Progenitor cell of endocrine pancreas (in vitro differentiated cells): ENCODE measurements at places on chromosomes 11 and 22.

GRCh38 chr22:28783786-28784671 is 11.5 kb downstream of the CCDC117 start:
- no peak for DNase-seq

DNA sequence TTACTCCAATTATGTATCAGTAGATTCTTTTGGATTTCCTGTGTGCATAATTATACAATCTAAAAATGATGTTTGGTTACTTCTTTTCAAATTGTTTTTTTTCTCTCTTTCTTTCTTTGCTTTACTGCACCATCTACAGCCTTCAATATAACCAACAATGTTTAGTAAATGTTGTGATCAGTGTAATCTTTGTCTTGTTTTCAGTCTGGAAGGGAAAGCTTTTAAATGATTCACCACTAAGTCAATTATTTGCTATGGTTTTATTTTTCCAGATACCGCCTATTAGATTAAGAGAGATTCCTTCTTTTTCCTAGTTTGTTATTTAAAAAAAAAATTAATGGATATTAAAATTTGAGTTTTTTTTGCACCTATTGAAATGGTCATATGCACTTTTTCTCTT is 29.8 kb upstream of the ABTB2 start:
- DNase-seq = no peak

GRCh38 chr11:86292912-86293616 is 9.0 kb upstream of the HIKESHI start:
- DNase-seq = no peak

DNA sequence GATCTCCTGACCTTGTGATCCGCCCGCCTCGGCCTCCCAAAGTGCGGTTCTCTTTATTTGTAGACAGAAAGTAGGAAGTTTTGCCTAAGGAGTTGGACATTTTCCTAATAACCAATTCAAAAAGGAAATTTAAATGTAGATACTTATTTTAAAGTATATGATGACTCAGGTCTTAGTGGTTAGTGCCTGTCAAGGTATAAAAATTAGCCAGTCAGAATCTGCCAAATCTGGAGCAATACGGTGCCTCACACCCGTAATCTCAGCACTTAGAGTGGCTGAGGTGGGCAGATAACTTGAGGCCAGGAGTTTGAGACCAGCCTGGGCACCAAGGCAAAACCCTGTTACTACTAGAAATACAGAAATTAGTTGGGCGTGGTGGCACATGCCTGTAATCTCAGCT is 86.7 kb upstream of the RASSF10 start:
- no peak for DNase-seq

GRCh38 chr11:69452206-69452987 is 29.1 kb upstream of the LINC01488 start:
- DNase-seq = no peak

DNA sequence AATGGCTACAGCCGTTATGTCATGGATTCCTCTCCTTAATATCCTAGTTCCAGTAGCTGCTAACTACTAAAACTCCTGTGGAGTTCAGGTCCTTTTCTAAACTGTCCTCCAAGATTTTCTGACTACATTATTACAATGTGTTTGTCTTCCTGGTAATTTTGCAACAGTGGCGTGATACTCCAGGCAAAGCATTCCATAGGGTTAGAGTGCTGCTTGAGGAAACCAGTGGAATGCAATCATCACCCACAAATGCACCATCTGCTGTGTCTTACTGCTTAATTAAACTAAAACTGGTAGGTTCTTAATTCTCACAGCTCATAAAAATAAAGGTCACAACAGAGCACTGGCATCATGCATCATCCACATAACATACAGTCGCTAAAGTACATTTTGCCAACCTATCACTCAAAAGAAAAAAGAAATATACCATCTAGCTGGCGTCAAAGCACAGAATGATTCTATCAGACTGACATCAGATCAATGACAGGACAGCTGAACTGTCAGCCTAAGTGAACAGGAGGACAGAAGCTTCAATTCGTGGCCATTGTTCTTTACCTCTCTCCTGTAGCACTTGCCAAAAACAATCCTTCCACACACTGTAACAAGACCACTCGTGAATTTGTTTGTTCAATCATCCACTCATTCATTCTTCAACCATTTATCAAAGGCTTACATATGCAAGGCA is 182.5 kb downstream of the CADM1 start:
- DNase-seq = no peak

- no peak for DNase-seq
These were observed 45.8 kb downstream of the PC start for GRCh38 chr11:66912361-66912760.

DNA sequence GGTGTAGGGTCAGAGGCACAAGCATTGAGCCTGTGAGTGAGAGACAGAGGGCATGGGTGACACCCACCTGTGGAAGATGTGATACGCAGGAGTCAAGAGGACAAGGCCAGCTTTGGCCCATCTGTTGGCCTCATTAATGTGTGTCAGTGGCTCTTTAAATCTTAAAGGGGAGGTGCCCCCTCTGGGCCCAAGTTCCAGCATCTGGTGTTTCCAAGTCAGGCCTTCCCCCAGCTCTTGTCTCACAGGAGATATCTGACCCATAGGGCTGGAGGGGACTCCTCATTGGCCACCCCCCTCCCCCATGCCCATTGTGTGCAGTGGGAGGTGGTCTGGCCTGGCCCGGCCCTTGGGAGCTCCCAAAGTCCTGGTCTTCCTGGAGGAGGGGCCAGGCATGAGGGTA is 8.9 kb downstream of the KCNK7 start:
- DNase-seq = no peak

- DNase-seq = no peak
These were observed 7.1 kb upstream of the TPST2 start for GRCh38 chr22:26597026-26597425.

- no peak for DNase-seq
These were observed 1.1 kb upstream of the SHISA8 start for GRCh38 chr22:41915786-41916493.

- no peak for DNase-seq
These were observed 33.3 kb downstream of the HIRA start for GRCh38 chr22:19398206-19398605.

DNA sequence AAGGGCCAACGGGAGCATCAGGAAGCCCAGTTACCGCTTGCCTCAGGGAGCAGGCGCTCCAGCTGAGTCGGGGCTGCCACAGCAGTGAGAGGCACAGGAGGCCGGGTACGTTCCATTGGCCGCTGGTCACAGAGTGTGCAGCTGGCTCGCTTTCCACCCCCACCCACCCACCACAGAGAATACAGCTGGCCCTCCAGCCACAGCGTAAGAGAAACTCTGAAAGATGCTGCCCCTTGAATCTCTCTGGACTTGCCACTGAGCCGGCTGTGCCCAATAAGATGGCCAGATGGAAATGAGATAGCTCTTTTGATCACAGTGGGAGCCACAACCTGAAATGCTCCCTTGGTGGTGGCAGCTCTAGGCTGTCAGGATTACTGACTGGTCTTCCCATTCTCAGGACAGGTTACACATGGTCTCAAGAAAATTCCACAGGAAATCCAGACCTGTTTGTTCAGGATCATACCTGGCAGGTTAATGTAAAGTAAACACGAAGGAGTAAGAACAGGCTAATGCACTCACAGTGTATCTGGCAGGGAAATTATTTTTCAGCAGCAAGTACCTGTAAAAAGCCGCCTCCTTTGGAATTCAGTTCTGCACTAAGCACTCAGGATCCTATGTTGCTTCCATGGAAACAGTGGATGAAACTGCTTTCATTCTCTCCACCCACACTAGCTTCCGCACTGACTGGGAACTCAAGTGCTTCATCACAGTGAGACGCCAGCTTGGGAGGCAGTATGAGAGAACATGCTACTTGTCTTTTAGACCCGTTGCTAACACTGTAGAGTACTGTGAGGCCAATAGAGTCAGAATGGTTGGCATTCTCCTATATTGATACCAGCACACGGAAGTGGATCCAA is 16.5 kb downstream of the SIAE start:
- no peak for DNase-seq

DNA sequence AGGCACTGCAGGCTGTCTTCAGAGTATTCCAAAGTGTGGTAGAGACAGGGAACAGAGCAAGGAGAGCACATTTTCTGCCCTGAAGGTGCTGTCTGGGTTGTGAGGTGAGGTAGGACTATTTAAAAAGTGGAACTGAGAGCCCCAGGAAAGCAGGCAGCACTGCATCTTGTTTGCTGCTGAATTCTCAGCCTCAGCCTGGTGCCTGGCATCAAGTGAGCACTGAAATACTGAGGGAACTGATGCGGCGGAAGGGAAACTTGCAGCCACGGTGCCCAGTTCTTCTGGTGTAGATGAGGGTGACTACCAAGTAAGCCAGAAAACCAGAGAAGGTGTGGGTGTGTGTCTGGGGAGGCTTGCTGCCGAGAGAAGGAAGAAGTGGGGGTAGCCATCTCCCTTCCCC is 59.5 kb downstream of the TNRC6B start:
- DNase-seq = no peak

DNA sequence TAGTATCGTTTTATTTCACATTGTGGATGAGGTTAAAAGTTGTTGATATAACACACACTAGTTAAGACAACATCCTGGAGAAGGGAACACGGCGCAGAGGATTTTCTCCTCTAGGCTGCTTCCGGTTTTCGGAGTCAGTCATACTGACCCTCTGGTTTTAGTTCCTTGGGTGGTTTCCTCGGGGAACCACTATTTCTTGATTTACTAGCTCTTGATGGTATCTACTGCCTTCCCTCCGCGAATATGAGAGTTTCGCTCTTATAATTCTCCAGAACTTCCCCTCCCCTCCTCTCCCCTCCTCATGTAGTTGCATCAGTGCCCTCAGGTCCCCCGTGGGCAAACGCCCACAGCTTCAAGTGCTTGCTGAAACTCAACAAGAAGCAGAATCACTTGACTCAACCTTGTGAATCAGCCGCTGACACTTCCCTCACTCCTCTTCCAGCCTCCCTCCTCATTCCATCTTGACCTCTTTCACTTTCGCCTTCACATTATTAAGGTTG is 15.9 kb upstream of the APOBEC3A start:
- DNase-seq = no peak

- DNase-seq = no peak
These were observed 36.9 kb upstream of the MAPK1 start for GRCh38 chr22:21904250-21904789.

- no peak for DNase-seq
These were observed 629 bp downstream of the ATP5MG start for GRCh38 chr11:118401880-118402590.

GRCh38 chr22:20987375-20987774 is 5.3 kb downstream of the LZTR1 start:
- no peak for DNase-seq

GRCh38 chr22:40627612-40628011 is 8.9 kb downstream of the MRTFA start:
- DNase-seq = no peak

GRCh38 chr22:47100646-47101200 is 338.3 kb downstream of the TBC1D22A start:
- DNase-seq = no peak

DNA sequence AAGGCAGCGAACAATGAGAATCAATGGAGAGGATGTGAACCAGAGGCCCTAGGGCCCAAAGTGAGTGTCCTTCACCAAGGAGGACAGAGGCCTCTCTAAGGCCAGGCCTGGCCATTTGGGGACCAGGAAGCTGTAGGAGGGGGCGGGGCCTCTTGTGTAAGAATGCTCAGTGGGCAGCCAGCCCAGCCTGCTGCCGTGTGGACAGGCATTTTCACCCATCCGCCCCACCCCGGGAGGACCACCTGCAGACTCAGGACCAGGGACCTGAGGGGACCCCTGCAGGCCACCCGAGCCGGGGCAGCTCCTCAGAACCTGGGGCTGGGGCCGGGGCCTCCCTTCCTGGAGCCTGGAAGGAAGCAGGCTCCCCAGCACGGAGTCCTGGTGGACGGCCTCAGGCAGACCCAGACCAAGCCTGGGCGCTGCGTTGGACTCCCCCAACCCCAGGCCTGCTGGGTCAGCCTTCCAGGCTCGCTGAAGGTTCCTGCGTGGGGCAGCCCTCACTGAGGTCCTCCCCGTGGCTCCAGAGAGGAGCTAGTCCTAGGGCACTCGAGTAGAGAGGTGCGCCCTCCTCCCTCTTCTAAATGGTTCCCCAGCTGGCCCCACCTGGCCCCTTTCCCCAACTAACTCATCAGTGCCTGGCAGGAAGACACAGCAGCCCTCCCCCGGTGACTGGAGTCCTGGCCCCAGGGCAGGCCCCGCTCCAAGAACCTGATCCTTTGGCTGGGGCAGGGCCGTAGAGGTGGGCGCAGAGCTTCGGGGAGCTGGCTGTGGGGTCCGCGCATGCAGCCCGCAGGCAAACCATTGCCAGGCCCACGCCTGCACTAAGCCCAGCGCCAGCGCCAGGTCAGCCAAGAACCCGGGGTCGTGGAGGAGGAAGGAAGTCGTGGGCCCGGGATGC is 1.5 kb upstream of the TRABD start:
- DNase-seq = no peak

DNA sequence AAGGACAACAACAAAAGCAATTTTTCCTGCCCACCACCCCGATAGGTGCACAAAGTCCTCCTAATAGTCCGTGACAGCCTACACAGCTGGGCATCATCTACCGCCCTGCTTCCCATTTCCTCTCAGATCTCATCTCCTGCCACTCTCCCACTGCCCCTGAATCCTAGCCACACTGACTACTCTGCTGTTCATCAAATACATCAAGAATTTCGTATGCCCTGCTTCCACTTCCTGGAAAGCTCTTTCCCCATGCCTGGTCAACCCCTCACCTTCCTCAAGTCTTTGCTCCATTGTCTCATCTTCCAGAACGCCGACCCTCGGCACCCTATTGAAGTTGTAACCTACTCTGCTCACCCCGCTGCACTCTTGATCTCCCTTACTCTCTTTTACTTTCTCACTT is 320.1 kb downstream of the OPCML start:
- DNase-seq = no peak

- DNase-seq = no peak
These were observed 258.1 kb downstream of the C11orf87 start for GRCh38 chr11:109680127-109680526.

- no peak for DNase-seq
These were observed 271.5 kb upstream of the SESN3 start for GRCh38 chr11:95502522-95502921.

DNA sequence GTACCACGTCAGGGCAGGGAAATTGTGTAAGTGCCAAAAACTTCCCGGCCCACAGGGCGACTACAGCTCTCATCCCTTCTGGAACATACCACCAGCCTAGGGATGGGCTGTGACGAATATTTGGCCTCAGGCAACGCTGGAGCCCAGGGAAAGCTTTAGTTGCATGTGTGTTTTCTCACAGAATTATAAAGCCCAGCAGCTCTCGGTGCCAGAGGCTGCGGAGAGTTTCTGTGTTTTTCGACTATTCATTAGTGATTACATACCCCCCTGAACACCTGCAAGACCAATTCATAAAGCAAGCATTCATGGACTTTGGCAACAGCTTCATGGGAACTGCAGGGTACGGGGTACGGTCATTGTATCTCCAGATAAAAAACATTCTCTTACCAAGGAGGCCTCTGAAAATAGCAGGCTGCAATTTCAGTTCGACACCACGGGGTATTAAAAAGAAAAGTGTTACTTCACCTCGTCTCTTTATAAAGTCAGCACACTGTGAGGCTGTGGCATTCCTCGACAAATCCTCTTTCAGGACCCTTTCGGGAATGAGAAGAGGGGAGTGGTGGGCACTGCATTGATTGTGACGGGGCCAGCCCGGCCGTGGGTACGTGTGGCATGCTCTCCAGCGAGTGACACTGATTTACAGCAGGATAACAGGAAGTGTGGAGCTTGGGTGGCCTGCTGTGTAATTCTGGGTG is 243.6 kb upstream of the SORL1-AS1 start:
- no peak for DNase-seq

GRCh38 chr22:31218565-31219262 is 6.6 kb downstream of the LIMK2 start:
- DNase-seq = no peak
